ENCODE measurements at places on chromosomes 13 and 19.
A peak's percentile ranks its signal among the peaks of the same experiment; 100 is the strongest.

DNA sequence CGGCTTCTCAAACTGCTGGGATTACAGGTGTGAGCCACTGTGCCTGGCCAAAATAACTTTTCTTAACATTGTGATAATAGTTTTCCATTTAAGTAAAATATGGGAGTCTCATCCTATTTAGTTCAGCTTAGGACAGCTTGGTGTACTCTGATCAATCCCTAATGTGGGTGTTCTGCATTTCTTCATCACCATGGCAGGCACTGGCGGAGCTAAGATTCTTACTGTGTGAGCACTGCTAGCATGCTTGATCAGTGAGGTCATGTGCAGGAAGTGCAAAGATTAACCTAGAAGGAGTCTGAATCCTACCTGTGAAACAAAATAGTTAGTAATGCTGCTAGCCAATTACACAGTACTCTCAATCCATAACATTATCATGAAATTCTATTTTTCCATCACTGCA, 1684.2 kb upstream of the SLC10A2 start:
- DNase-seq: no peak

- DNase-seq: no peak
These were observed 274.9 kb downstream of the KCNRG start for GRCh38 chr13:50290186-50290585.

- no peak for DNase-seq
These were observed 78.6 kb upstream of the DOCK9 start for GRCh38 chr13:99056381-99057014.

- DNase-seq: no peak
These were observed 112.4 kb upstream of the TRPC4 start for GRCh38 chr13:37981932-37982331.

- no peak for DNase-seq
These were observed 251.4 kb upstream of the MAB21L1 start for GRCh38 chr13:35727881-35728280.

GRCh38 chr13:41054919-41055619, 6.2 kb upstream of the WBP4 start:
- DNase-seq: no peak

DNA sequence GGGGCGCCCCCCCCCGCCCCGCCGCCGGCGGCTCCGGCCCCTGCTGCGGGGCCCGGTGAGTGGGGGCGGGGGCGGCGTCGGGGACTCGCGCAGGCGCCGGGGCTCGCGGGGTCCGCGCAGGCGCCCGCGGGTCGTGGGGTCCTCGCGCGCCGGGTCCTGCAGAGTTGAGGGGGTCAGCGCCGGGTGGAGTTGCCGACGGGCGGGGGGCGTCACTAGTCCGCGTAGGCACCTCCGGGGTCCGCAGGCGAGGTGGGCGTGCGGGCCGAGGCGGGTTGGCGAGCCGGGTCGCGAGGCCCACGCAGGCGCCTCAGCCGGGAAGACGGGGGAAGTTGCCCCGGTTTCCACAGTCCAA, 365 bp downstream of the PPP6R1 start:
- no peak for DNase-seq

DNA sequence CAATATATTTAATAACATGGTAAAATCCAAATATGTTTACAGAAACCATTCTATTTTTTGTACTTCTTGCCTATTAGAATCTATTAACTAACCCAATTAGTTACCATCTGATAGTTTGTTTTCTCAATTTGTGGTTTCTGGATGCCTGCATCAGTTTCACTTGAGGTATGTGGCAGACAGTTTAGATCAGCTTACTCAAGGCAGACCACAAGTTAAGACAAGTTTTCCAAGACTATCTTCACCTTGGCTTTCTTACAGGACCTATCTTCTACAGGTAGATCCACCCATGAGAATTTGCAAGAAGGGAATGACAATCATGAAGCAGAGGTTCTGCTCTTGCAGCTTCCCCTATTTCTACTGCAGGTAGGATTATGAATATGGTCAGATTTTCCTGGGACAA, 458.6 kb downstream of the DACH1 start:
- no peak for DNase-seq

DNA sequence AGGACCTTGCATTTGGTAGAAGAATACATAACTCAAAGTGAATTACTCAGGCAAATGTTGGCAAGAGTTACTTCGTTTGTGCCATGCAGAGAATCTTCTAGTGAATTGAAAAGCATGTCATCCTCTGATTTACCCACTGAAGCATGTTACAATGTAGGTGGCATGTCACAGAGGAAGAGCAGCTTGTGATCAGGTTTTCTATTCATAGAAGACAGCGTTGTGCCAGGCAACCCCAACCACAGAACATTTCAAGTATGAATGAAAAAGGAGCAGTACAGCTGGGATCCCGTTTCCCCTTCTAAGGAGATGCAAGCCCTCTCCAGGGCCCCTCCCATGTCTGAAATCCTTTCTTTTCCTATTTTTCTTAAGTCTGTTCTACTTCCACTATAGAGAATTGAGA, 6.0 kb upstream of the KATNAL1 start:
- DNase-seq: no peak

GRCh38 chr19:19623383-19623782, 4.6 kb downstream of the LPAR2 start:
- DNase-seq: no peak

GRCh38 chr13:41455725-41456419, 1.5 kb upstream of the RGCC start:
- DNase-seq: no peak

GRCh38 chr13:84912720-84913119, 886.5 kb downstream of the SLITRK6 start:
- no peak for DNase-seq

- DNase-seq: no peak
These were observed 12.6 kb downstream of the CCL25 start for GRCh38 chr19:8064911-8065874.

- no peak for DNase-seq
These were observed 204.5 kb upstream of the SLITRK1 start for GRCh38 chr13:84086847-84087162.

DNA sequence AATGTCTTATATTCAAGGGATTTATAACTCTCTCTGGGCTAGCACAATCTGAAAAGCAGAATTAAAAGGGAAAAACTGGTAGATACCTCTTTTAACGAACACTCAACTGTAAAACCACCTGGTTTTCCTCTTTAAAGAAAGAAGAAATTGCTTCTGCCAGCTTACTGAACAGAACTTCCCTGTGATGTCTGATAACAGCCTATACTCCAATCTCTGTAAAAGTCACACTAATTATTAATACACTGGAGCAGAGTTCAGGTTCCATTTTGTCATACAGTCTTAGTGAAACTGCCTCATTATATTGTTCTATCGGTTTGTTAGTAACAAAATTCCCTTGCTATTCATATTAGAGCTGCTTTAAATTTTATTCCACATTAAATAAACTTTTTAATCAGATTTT, 251.0 kb upstream of the STARD13 start:
- DNase-seq: no peak

DNA sequence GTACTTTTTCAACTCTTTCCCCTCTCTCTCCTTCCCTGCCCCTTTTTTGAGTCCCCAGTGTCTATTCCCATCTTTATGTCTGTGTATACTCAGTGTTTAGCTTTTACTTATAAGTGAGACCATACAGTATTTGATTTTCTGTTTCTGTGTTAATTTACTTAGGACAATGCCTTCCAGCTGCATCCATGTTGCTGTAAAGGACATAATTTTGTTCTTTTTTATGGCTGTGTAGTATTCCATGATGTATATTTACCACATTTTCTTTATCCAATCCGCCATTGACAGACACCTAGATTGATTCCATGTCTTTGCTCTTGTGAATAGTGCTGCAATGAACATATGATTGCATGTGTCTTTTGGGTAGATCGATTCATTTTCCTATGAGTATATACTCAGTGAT, 10.7 kb upstream of the ZC3H13 start:
- no peak for DNase-seq

GRCh38 chr13:28161370-28161769, 23.0 kb downstream of the PAN3 start:
- DNase-seq: no peak

DNA sequence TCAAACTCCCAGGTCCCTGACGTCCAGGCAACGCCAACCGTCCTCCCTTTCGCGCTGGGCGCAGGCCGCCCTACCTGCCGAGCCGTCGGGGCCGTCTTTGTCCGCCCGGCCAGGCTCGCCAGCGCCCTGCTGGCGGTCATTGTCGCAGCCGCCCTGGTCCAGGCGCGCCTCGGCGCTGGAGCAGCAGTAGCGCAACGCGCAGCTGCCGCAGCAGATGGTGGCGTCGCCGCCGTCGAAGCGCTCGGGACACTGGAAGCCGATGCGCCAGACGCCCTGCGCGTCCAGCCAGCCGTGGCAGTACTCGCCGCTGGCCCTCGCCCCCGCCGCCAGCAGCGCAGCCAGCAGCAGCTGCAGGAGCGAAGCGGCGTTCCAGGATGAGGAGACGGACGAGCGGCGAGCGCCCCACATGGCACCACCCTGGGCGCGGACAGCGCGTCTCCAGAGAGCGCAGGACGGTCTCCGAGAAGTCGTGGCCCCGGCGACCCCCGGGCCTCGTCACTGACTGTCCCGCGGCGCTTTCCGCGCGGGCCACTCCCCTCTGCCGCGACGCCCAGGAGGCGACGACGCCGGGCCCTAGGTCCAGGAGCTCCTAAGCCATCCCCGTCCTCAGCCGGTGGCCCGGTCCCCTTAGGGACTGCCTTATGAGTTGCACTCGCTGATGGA, 1.1 kb downstream of the SHISA2 start:
- peak; percentile 65 for DNase-seq

- peak; percentile 65 for DNase-seq
These were observed 194.0 kb downstream of the NDFIP2 start for GRCh38 chr13:79674765-79675515.

DNA sequence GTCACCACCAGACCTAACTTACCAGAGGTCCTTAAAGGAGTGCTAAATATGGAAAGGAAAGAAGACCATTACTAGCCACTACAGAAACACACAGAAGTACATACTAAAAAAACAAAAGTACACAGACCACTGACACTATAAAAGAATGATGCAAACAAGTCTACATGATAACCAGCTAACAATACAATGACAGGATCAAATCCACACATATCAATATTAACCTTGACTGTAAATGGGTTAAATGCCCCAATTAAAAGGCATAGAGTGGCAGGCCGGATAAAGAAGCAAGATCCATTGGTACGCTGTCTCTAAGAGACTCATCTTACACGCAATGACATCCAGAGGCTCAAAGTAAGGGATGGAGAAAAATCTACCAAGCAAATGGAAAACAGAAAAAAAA, 47.2 kb downstream of the UBL3 start:
- no peak for DNase-seq

GRCh38 chr13:111129465-111130115, 14.5 kb downstream of the ARHGEF7 start:
- DNase-seq: no peak

- DNase-seq: no peak
These were observed 331.3 kb downstream of the UQCRFS1 start for GRCh38 chr19:28881616-28882015.

DNA sequence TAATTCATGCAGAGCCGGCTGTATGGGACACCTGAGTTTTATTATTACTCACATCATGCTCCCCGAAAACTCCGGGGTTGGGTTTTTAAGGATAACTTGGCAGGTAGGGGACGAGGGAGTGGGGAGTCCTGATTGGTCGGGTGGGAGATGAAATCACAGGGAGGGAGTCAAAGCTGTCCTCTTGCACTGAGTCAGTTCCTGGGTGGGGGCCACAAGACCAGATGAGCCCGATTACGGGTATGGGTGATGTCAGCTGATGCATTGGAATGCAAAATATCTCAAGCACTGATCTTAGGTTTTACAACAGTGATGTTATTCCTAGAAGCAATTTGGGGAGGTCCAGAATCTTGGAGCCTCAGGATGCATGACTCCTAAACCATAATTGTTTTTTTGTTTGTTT, 18.6 kb upstream of the COG3 start:
- DNase-seq: no peak

- no peak for DNase-seq
These were observed 60.1 kb downstream of the HSPH1 start for GRCh38 chr13:31101472-31102170.

All from SK-N-DZ (cell line).